Caco-2 (cell line): ENCODE measurements at places on chromosomes 3 and 15. TPM values are rescaled to one million over a fixed set of nuclear protein-coding genes. Genes with fewer than 3 reads are reported as not detected.
A peak's percentile ranks its signal among the peaks of the same experiment; 100 is the strongest.

CHST2 gene
- not detected in 2 replicates for total RNA-seq

ADAMTSL3 gene
- 0.07 TPM in 1 of 2 replicates, not detected in the other for total RNA-seq

SAXO2 gene
- 0.61 TPM in 1 of 2 replicates, not detected in the other for total RNA-seq

TF gene
- total RNA-seq: 23.4 and 26.6 TPM in 2 replicates

DNA sequence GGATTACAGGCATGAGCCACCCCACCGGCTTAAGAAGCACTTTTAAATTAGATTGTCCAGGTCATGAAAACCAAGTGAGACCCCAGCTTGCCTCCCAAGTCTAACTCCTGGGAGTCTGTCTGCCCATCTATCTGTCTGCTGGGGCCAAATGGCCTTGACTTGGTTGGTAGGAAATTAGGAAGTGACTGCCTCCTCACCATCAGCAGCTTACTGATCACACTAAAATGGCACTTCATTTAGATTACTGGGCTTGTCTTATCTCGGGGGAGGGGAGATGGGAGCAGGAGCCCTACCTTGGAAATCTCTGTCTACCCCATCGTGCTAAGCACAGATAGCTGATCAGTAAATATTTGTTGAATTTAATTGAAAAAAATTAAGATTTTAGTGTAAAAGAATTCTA lies 5.6 kb upstream of the LRRC2 start:
- no peak overlapping the region for H3K4me3 ChIP-seq
- no peak for DNase-seq
- no peaks in the 10 kb centered on the region for H3K36me3 ChIP-seq
- no peak overlapping the region for H3K27ac ChIP-seq
- no peaks in the 10 kb centered on the region for H3K27me3 ChIP-seq
- peaks cover 25% of the 10 kb centered on the region for H3K4me1 ChIP-seq

DNA sequence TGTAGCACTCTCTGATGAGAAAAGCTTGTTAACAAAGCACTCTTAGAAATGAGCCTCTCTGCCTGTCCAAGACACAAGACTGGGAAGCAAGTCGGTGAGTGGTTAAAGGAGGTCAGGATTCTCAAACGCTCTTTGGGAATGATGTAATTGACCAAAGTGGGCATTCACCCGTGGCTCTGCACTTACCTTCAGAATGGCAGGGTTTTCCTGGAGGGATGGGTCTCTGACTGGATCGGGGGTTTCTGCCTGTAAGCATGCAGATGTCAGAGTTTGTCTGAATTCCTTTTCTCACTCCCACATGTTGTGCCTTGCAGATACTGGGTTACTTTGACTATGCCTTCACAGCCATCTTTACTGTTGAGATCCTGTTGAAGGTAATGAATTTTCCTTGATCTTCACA lies 106.3 kb downstream of the CHDH start:
- DNase-seq: no peak
- no peaks in the 10 kb centered on the region for H3K4me1 ChIP-seq
- H3K36me3 ChIP-seq: no peaks in the 10 kb centered on the region
- H3K4me3 ChIP-seq: no peak overlapping the region
- H3K27ac ChIP-seq: no peak overlapping the region
- no peaks in the 10 kb centered on the region for H3K27me3 ChIP-seq

GRCh38 chr15:66252685-66253417 lies 699 bp downstream of the MEGF11 start:
- H3K4me1 ChIP-seq: no peaks in the 10 kb centered on the region
- H3K36me3 ChIP-seq: no peaks in the 10 kb centered on the region
- no peak overlapping the region for H3K27ac ChIP-seq
- DNase-seq: peak; percentile 25
- H3K4me3 ChIP-seq: peak overlapping the region; percentile 14
- no peaks in the 10 kb centered on the region for H3K27me3 ChIP-seq
